CD4-positive, alpha-beta T cell treated with Interleukin-1 beta for 1 hour (primary cell): ENCODE measurements at places on chromosomes 6 and 20.

DNA sequence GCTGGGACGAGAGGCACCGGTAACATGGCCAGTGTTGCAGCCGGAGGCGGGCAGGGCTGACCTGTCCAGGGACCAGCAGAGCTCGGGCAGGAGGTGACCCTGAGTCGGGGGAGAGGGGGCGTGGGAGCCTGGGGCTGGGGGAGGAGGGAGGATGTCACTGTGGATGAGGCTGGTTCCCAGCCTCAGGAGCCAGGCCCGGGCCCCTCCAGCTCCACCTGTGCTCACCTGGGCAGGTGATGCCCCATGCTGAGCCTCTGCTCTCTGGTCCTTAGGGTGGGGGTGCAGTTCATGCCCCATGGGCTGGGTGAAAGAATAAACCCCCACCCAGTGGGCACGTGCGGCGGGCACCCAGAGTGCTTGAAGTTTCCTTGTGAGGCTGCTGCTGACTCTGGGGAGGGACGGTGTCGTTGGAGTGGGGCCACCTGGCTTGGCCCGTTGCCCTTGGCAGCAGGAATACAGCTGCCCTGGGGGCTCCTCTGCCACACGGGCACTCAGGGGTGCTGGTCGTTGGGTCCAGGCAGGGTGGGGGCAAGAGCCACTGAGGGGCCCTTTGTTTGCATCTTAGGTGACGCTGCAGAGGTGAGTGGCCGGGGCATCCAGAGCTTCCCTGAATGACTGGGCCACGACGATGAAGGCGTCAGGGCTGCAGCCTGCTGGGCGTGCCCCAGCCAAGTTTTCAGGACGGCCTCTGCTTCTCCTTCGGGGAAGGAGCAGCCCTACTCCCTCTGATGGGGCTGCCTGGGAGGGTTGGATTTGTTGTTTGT, 24.7 kb upstream of the BHLHE23 start:
- DNase-seq: no peak

DNA sequence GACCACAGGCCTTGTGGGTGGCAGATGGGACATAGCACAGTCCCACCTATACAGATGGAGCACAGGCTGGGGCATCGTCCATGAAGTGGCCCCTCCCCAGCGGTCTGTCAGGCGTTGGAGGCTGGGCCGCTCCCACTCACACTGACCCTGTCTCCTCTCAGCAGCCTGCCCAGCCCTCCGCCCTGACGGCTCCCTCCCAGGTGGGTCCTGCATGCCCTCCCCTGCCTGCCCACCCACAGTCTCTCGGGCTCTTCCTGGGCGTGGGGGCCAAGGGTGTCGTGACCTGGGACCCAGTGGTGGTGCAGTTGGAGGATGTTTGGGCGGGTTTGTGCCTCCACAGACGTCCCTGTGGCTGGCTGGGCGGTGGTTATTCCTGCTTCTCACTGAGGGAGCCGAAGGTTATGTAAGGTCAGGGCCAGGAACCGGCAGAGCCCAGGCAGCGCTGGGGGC, 22.3 kb downstream of the COL20A1 start:
- no peak for DNase-seq

- no peak for DNase-seq
Observed at GRCh38 chr6:35091346-35092083, 49.6 kb downstream of the TCP11 start.

GRCh38 chr6:56291302-56291917, 44.0 kb upstream of the COL21A1 start:
- DNase-seq: no peak

DNA sequence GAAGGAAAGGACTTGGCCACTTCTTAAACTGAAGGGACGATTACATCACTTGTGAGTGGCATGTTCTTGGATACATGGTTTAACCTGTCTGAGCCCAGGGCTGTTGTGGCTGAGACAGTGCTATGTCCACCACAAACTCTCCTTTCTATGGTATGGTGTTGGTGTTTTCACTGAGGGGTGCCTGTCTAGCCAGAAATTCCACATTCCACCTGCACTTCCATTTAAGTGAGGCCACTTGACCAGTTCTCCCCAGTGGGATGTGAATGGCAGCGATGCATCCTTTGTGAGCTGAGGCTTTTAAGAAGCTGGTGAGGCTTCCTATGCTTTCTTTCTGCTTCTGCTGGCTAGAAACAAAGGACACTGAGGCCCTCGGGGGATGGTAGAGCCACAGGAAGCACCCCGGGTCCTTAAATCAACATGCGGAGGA, 151.4 kb upstream of the CHD6 start:
- no peak for DNase-seq

GRCh38 chr20:152131-152530, 5.1 kb upstream of the DEFB127 start:
- no peak for DNase-seq
